ENCODE measurements at places on chromosomes 4 and X.

DNA sequence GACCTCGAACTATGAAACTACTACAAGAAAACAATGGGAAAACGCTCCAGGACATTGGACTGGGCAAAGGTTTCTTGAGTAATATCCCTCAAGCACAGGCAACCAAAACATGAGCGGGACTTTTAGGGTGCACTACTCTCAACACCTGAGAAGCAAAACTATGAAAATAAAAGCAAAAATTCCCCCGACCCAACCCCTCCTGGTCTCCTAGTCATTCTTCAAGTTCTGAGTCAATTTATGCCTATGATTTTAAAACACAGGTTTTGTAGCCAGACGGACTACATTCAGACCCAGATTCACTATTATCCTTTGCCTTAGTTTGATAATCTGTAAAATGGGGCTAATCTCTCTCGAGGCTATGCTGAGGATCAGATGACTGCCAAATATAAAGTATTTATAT, 97.0 kb downstream of the SOWAHB start:
- H3K4me3 ChIP-seq = no peak overlapping the region
- DNase-seq = no peak
- H3K36me3 ChIP-seq = no peaks in the 10 kb centered on the region

DNA sequence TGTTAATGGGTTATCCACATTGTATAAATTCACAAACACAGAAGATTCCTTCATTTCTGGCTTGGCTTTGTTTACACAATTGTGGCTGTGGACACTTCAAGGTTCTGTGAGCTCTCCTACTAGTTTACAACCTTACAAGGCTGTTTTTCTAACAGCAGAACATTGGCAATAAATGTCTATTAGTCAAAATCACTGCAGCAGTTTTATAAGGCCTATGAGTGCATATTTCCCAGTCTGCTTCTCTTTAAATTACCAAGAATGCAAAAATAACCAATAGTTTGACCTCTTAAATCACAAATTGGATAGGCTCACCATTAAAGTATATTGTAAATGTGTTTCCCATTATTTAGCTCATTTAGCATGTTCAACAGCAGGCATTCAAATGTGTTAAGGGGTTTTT, 239.2 kb downstream of the DKK2 start:
- no peak overlapping the region for H3K27ac ChIP-seq
- H3K4me1 ChIP-seq = no peaks in the 10 kb centered on the region
- H3K4me3 ChIP-seq = no peak overlapping the region
- DNase-seq = no peak
- H3K36me3 ChIP-seq = no peaks in the 10 kb centered on the region

DNA sequence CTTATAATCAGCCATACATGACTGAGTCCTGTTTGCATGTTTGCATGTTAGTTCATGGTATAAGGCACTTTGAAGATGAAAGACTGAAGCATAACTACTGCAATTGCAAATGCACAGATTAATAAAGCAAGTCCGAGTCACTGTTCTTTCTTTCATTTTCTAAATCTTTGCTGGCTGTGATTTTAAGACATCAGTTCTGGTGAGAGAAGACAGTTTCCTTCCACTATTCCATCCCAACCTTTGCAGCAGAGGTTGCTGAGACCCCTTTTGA, 28.3 kb downstream of the RASL11B start:
- H3K4me1 ChIP-seq = no peaks in the 10 kb centered on the region
- DNase-seq = no peak
- no peak overlapping the region for H3K4me3 ChIP-seq
- no peaks in the 10 kb centered on the region for H3K36me3 ChIP-seq

- H3K27ac ChIP-seq = no peak overlapping the region
- H3K4me3 ChIP-seq = no peak overlapping the region
- H3K4me1 ChIP-seq = no peaks in the 10 kb centered on the region
- no peak for DNase-seq
- H3K36me3 ChIP-seq = no peaks in the 10 kb centered on the region
These were observed 282.1 kb downstream of the BCOR start for GRCh38 chrX:39815631-39816030.

DNA sequence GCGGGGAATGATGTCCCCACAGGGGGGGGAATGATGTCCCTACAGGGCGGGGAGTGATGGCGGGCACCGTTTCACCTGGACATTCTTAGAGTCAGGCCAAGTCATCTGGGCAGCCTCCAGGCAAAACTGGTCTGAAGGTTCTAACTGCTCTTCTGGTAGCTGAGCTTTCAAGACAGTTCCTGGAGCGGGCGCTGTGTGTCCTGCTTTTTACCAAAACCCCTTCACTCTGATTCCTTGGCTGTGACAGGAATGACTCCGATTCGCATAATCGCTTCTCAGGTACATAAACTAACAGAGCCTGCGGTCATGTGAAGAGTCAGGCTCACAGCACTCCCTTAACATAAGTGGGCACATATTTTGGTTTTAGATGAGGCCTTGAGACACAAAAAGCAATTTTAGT, 836.0 kb downstream of the TRIML1 start:
- no peaks in the 10 kb centered on the region for H3K36me3 ChIP-seq
- no peak for DNase-seq
- H3K27me3 ChIP-seq = no peaks in the 10 kb centered on the region
- H3K27ac ChIP-seq = no peak overlapping the region
- no peaks in the 10 kb centered on the region for H3K4me1 ChIP-seq

Measured in pancreas (tissue), 10 donors.